ENCODE measurements at places on chromosomes 6 and 20.

DNA sequence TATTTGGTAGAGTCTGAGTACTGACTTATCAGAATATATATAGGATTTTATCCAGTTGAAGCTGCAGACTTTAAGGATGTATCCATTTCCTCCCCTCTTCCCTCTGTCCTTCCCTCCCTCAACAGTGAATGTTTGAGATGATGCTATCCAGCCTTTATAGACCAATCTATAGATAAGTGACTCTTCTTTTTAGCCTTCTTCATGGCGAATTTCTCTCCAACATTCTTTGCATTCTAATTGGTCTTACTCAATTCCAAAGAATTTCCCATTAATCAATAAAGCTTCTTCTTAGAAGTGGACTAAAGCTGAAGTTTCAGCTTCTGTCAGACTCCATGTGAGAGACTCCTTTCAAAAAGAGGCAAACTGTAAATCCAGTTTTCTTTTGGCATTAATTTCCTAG is 99.3 kb downstream of the AIG1 start:
- DNase-seq: no peak

DNA sequence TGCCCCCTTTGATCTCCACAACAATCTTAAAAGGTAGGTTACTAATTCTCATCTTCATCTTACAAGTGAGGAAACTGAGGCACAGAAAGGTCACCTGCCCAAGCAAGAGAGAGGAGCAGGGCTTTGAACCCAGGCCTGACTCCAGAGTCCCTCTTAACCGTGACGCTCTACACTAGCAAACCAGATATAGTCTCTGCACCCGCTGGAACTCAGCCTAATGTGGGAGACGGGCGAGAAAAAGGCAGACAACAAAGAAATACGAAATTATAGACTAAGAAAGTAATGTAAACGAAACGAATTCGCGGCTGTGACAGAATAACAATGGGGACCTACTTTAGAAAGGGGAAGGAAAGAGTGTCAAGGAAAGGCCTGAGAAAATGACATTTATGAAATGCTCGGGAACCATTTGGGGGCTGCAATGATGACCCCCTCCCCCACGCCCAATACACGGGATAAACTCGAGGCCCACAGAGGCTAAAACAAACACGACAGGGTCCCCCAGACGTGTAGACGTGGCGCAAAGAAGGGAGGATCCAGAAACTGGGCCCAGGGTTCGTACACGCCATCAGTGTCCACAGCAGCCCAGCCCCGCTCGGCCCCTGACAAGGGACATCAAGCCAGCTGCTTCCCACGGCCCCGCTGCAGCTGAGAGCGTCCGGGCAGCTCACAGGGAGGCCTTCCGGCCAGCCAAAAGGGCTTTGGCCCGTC is 637 bp downstream of the TRPC4AP start:
- DNase-seq: peak; percentile 4

DNA sequence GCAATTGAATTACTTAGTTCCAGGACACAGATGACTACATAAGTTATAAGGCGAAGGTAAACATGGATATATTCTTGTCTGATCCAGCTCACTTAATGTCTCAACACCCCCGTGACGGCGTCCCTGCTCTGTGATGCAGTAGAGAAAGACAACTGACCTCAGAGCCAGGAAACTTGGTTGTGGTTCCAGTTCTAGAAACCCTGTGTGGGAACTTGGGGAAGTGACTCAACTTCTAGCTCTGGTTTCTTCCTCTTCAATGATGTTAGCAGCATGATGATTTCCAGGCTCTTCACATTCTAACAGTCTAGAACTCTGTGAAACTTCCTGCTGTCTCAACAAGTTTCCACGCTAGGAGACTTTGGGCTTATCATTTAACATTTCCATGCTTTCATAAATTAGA is 18.4 kb downstream of the LAMA4 start:
- no peak for DNase-seq

- DNase-seq: no peak
These were observed 11.4 kb downstream of the COMMD7 start for GRCh38 chr20:32731882-32732266.

- DNase-seq: no peak
These were observed 40.9 kb downstream of the ZFP64 start for GRCh38 chr20:52150440-52151258.

GRCh38 chr6:157908369-157909281 is 73.0 kb upstream of the SYNJ2 start:
- no peak for DNase-seq

GRCh38 chr6:140058863-140059262 is 684.4 kb upstream of the CITED2 start:
- no peak for DNase-seq

GRCh38 chr6:6694825-6695624 is 106.5 kb downstream of the LY86 start:
- no peak for DNase-seq

GRCh38 chr20:58457083-58457695 is 58.0 kb downstream of the APCDD1L start:
- no peak for DNase-seq

DNA sequence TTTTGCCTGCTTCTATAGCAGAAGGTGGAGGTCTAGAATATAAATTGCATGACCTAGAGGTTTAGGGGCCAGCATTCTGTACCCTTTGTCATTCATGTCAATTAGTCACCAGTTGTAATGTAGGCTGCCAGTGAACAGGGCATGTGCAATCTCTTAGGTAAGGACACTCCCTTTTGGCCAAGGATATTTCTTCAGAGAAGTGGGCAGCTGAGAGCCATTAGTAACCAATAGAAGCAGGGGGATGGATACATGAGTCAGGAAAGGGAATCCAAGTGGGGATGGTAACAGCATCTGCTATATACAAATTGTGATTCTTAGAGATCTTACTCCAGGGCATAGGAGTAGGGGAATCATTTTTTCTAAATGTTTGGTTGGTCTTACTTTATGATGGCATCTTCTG is 494.2 kb upstream of the JAG1 start:
- no peak for DNase-seq

DNA sequence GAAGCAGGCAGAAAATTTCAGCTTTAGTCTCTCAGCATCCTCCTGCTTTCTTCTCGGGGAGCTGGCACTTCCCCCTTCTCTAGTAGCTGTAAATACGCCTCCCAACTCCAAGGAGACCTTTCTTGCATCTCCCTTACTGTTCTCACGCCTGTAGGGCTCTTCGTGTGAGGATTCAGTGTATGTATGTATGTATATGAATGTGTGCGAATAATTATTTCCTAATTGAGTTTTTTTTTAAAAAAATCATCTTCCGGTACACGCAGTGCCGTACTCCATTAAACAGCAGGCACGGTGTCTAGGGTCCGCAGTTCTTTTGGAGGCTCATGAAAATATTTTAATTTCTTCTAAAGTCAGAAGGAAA is 85.4 kb downstream of the HFE start:
- DNase-seq: no peak

DNA sequence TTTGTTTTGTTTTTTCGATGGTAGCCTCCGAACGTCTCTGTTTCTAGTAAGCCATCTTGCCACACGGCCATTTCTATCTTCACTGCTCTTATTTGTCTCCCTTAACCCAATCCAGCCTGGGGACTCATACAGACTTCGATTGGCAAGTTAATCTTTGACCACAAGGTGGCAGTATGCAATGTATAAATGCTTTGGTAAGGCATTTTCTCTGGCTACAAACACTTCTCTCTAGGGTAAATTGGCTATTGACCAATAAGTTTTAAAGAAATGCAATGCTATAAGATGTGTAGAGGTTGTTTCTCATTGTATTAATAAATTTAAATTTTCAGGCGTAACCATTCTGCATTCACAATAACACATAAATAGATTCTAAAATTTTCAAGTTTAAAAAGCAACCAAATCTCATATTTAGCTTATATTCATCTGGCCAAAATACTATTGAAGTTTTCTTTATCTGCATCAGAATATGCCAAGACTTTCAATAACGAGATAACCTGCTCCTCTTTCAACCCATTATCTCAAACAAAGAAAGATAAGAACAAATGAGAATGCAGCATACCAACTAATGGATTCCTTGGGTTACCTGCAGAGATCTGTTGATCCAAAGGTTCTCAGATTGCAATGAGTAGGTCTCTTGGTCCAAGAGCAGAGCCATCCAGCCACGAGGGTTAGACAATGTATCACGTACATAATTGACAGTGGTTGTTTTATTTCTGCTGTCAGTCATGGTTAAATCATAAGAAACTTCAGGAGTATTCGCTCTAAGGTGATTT is 231.9 kb downstream of the PKHD1 start:
- no peak for DNase-seq

- no peak for DNase-seq
These were observed 607.1 kb downstream of the COL12A1 start for GRCh38 chr6:74598462-74599393.

GRCh38 chr20:12748359-12748994 is 260.3 kb upstream of the SPTLC3 start:
- no peak for DNase-seq

GRCh38 chr6:116190550-116190949 is 63.3 kb downstream of the TSPYL4 start:
- DNase-seq: no peak

DNA sequence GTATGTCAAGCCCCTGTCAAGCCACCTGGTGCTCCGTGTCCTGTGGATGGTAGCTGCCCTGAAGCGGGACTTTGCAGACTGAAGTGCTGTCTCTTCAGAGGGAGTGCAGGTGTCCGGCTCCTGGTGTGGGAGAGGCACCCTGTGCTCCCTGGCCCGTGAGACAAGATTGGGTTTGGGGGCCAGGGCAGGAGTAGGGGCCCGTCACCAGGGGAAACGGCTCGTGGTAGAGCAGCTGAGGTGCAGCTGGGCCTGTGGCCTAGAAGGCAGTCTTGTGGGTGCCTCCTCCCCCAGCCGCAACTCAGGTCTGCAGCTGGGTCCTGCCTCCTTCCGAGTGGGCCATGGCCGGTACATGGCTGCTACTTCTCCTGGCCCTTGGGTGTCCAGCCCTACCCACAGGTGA is at the start of gene PTCRA:
PTCRA (plus strand) TSS at position 322 of the 400 bp plus-strand sequence; CDS start at position 339, 17 bp downstream.
- no peak for DNase-seq

- DNase-seq: no peak
These were observed 91.1 kb downstream of the DST start for GRCh38 chr6:56551409-56552120.

DNA sequence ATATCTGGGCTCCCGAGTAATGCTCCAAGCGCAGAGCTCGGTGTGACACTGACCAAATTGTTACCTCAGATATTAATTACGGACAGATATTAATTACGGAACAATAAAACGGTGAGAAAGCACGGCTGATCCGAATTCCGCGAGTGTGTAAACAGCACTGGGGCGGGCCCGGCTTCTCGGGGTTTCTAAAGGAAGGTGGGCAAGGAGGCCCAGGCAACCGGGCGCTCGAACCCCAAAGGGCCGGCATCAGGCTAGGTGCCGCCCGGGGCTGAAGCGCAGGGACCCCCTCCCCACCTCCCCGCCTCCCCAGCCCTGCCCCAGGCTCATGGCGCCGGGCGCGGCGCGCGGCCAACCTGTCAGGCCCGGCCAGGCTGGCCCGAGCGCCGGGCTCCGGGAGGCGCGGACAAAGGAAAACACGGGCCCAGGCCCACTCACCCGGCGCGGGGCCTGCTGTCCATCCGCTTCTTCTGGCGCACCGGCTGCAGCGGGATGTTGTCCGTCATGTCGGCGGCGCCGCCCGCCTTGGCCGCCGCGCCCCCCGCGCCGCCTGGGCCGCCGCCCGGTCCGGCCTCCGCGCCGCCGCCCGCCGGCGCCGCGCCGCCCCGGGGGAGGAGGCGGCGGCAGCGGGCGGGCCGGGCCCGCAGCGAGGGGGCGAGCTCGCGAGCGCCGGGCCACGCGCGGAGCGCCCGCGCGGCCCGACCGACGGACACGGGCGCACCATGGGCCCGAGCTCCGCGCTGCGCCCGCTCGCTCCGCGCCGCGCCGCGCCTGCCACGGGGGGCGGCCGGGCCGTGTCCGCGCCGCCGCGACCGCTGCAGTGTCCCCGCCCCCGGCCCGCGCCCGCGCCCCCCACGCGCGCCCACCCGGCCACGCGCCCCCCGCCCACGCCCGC is at the start of gene ATP9A:
ATP9A (minus strand) TSS at position 524 of the 892 bp plus-strand sequence; CDS start at position 503, 21 bp downstream.
- DNase-seq: no peak

- no peak for DNase-seq
These were observed 6.5 kb downstream of the NCOA7 start for GRCh38 chr6:125797120-125797885.

DNA sequence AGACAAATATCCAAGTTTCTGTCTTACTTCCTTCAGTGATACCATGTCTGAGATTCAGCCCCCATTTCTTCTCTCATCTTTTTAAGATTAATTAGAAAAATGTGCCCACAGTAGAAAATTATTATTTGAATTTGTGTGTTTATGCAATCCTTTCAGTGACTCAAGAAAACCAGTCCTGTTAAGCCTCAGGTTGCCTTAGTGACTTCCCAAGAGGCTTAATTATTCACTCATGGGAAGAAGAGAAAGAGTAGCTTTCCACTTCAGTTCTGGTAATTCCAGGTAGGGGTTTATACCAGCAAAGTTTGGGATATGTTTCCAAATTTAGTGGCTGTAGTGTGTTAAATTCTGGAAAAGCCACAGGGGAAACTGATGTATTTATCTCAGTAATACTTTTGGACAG is 149.1 kb downstream of the RIMS1 start:
- DNase-seq: no peak

- no peak for DNase-seq
These were observed 249.9 kb downstream of the KHDC1L start for GRCh38 chr6:72975352-72975752.

- no peak for DNase-seq
These were observed 292.7 kb downstream of the TAF4 start for GRCh38 chr20:61772828-61773631.

- DNase-seq: no peak
These were observed 64.9 kb downstream of the RREB1 start for GRCh38 chr6:7172649-7173048.

DNA sequence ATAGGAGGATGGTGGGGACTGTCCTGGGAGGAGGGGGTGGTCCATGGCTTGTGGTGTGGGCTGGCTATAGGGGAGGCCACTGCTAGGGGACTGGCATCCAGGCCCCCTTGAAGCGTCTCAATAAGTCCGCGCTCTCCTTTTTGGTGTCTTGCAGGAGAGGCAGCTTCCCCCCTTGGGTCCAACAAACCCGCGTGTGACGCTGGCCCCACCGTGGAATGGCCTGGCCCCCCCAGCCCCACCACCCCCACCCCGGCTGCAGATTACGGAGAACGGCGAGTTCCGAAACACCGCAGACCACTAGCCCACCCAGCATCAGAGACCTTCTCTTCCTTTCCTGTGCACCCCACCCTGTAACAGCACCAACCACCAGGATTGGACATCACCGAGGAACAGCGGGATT is 2.8 kb upstream of the ZBTB9 start:
- no peak for DNase-seq

DNA sequence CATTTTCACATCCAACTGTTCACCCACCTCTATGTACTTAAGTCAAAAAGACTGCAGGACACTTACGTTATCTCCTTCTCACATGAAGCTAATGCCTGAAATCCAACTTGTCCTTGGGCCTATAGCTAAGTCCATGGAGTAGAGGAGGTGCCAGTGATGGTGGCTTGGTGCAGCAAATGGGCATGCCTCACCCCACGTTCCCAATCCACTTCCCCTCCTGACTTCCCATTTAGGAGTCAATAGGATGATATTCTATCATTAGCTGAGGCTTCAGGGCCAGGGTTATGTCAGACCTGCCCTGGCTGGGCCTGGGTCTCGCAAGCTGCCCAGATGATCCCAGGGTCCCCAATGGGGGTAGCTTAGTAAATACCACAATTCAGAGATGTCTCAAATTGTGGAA is 410.4 kb downstream of the MAFB start:
- no peak for DNase-seq

All from activated CD4-positive, alpha-beta T cell treated with anti-CD3 and anti-CD28 coated beads, Interleukin-2, amount 50 U/mL, for 4 hours (primary cell).